ENCODE measurements at places on chromosomes 6 and 20. TPM values are rescaled to one million over a fixed set of nuclear protein-coding genes. Genes with fewer than 3 reads are reported as not detected.

DNA sequence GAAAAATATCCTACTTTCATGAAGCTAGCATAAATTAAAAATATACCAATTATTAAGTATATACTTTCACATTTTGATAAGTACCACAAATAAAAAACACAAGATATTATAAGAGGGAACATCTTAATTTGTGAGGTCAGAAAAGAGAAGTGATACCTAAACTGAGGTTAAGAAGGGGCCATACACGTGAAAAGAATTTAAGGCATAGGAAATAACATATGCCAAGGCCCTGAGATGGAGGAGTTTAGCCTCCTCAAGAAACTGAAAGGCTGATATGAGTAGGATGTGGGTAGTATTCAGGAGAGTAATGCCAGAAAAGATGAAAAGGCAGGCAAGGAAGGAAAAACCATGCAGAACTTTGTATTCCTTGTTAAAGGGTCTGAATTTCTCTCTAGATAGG lies 116.6 kb upstream of the HTR1E start:
- no peak overlapping the region for H3K27ac ChIP-seq
- H3K4me1 ChIP-seq: no peaks in the 10 kb centered on the region
- no peak overlapping the region for H3K4me3 ChIP-seq
- no peaks in the 10 kb centered on the region for H3K27me3 ChIP-seq
- no peaks in the 10 kb centered on the region for H3K36me3 ChIP-seq

DNA sequence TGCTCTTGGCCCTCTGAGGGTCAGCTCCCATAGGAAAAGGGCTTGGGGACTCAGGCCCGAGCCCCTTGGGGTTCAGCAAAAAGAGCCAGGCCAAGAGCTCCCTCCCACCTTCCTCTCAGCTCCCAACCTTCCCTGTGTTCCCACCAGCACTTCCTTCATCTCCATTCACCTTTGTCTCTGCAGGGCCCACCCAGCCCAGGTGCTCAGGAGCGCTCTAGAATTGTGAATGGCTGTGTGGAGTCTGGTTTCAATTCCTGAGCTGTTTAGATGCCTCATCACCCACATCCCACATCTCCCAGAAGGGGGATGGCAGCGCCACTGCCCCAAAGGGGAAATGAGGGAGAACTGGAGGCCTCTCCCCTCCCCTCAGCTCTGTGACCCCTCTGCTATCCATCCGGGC lies 7.7 kb downstream of the GRM4 start:
- H3K36me3 ChIP-seq: no peaks in the 10 kb centered on the region
- no peak overlapping the region for H3K27ac ChIP-seq
- peak overlapping the region; percentile 59 for H3K4me3 ChIP-seq

The BMP7 gene
- 17.7 TPM for total RNA-seq

DNA sequence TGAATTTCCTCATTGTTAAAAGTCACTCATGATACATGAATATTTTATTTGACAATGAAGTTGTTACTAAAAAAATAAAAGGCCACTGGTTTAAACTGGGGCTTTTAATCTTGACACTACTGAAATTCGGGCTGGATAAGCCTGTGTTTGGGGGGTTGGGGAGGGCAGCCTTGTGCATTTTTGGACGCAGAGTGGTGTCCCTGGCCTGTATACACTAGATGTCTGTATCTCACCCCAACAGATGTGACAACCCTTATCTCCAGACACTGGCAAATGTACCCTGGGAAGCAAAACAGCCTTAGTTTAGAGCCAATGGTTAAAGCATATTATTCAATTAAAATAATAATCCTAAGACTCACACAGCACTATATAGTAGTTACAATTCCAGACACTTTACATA lies 24.8 kb downstream of the MAN1A1 start:
- H3K4me3 ChIP-seq: no peak overlapping the region
- no peak overlapping the region for H3K27ac ChIP-seq
- DNase-seq: no peak
- H3K27me3 ChIP-seq: no peaks in the 10 kb centered on the region
- H3K4me1 ChIP-seq: no peaks in the 10 kb centered on the region

GRCh38 chr6:44653761-44654218 lies 266.3 kb downstream of the CDC5L start:
- no peak overlapping the region for H3K4me3 ChIP-seq
- no peaks in the 10 kb centered on the region for H3K36me3 ChIP-seq
- H3K4me1 ChIP-seq: 0 out of 2 replicates have a peak, but pooled peaks cover 2% of the 10 kb centered on the region
- H3K27me3 ChIP-seq: no peaks in the 10 kb centered on the region
- H3K27ac ChIP-seq: no peak overlapping the region

DNA sequence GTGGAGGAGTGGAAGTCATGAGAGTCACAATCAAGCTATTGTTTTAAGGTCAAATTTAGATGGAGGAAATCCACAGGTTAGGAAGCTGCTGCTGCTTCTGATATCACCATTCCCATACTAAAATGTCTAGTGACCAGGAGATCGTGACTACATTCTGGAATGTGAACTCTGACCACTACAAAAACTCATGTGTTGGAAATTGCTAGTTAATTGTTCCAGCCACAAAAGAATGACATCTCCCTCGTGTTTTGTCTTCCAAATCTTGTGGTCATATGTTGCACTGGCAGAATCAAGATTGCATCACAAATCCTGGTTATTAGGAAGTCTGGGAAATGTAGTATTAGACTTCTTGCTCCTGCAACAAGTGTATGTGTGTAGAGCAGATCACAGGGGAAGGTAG lies 441.9 kb downstream of the CD109 start:
- no peaks in the 10 kb centered on the region for H3K4me1 ChIP-seq
- no peaks in the 10 kb centered on the region for H3K36me3 ChIP-seq
- H3K27me3 ChIP-seq: no peaks in the 10 kb centered on the region

The CRISP3 gene
- total RNA-seq: not detected

DNA sequence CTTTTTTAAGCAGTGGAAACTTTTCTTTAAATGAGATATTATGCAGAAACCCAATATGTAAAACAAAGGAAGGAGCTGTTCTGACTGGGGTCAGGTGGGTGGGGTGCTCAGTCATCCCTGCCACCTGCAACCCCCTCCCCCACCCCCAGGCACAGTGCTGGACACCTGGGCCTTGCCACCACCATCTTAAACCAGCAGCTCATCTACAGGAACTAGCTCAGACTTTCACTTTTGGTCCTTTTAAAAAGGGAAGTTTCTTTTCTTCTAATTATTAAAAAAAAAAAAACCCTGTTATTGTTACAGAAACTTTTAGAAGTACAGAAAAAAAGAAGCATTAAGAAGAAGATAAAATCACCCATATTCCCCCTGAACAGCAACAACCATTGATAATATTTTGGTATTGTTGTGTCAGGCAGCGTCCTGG lies 37.1 kb downstream of the PPP1R16B start:
- no peaks in the 10 kb centered on the region for H3K36me3 ChIP-seq
- no peaks in the 10 kb centered on the region for H3K4me1 ChIP-seq
- H3K27me3 ChIP-seq: no peaks in the 10 kb centered on the region
- H3K27ac ChIP-seq: no peak overlapping the region

The TBC1D20 gene
- 16.8 TPM for total RNA-seq

The TMEM244 gene
- not detected for total RNA-seq

- H3K36me3 ChIP-seq: peaks cover 16% of the 10 kb centered on the region
- H3K4me1 ChIP-seq: no peaks in the 10 kb centered on the region
Observed at GRCh38 chr20:50879649-50880550, 51.3 kb downstream of the ADNP start.

DNA sequence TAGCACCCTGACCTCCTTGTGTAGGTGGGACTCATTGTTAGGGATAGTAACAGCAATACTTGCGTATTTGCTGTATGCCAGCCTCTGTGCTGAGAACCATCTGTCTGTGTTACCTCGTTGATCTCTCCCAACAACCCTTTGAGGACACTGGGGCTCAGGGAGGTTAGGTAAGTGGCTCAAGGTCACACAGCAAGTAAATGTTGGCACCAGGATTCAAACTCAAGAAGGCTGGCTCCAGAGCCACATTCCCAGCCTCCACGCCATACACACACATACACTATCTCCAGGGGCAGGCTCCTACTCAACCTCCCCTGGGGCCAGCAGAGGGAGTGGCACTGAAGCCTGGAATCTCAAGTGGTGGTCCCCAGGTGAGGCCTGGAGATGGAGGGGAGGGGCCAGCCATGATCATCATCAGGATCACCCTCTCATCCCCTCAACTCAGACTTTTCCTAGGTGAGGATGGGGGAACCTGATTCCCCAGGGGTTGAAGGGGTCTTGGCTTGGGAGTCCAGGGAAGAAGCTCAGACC lies 109.4 kb downstream of the DLGAP4 start:
- no peak overlapping the region for H3K27ac ChIP-seq
- H3K4me1 ChIP-seq: no peaks in the 10 kb centered on the region
- H3K4me3 ChIP-seq: no peak overlapping the region
- no peak for DNase-seq
- H3K36me3 ChIP-seq: no peaks in the 10 kb centered on the region
- no peaks in the 10 kb centered on the region for H3K27me3 ChIP-seq

The ADGRF5 gene
- not detected for total RNA-seq

- peaks cover 30% of the 10 kb centered on the region for H3K36me3 ChIP-seq
- H3K4me1 ChIP-seq: peaks cover 2% of the 10 kb centered on the region
- no peaks in the 10 kb centered on the region for H3K27me3 ChIP-seq
- no peak overlapping the region for H3K27ac ChIP-seq
- no peak overlapping the region for H3K4me3 ChIP-seq
Observed at GRCh38 chr6:46115634-46116033, 14.2 kb upstream of the ENPP4 start.

The HCK gene
- total RNA-seq: 1.8 TPM

DNA sequence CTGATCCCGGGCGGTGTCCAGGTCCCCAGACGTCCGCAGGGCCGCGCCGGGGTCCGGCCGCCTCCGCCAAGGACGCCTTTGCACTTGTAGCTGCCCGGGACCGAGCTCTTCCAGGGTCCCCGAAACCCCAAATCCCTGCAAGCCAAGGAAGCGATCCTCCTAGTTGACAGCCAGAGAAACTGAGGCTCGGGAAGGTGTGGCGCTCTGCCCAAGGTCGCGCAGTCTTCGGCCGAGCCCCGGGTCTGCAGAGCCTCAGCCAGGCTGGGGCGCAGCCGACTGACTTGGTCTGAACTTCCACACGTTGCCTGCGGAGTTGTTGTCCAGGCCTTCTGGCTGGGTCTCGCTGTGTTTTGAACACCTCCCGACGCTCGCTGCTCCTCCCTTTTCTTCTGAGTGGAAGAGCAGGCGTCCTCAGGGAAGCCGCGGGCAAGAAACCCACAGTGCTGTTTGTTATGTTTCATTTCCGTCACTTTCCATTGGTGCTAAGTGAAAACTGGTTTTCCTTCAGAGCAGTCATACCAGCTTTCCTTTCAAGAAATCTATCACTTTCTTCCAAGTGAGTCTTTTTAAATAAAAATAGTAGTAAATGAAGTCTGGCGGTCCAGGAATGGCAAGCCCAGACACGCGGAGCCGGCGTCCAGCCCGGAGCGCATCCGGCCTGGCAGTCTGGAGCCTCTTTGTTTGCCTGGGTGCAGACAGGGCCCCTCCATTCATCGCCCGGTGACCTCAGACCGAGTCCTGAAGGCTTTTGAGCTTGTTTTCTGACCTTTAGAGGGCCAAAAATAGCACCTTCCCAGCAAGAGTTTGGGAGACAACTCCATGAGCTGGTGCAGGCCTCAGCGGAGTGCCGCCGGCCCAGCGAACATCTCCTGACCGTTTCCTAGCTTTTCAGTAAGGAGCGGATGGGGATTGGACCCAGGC lies 698 bp downstream of the FAM210B start:
- H3K27me3 ChIP-seq: no peaks in the 10 kb centered on the region
- no peaks in the 10 kb centered on the region for H3K4me1 ChIP-seq
- peak; percentile 39 for DNase-seq
- no peak overlapping the region for H3K27ac ChIP-seq
- H3K4me3 ChIP-seq: peak overlapping the region; percentile 85

DNA sequence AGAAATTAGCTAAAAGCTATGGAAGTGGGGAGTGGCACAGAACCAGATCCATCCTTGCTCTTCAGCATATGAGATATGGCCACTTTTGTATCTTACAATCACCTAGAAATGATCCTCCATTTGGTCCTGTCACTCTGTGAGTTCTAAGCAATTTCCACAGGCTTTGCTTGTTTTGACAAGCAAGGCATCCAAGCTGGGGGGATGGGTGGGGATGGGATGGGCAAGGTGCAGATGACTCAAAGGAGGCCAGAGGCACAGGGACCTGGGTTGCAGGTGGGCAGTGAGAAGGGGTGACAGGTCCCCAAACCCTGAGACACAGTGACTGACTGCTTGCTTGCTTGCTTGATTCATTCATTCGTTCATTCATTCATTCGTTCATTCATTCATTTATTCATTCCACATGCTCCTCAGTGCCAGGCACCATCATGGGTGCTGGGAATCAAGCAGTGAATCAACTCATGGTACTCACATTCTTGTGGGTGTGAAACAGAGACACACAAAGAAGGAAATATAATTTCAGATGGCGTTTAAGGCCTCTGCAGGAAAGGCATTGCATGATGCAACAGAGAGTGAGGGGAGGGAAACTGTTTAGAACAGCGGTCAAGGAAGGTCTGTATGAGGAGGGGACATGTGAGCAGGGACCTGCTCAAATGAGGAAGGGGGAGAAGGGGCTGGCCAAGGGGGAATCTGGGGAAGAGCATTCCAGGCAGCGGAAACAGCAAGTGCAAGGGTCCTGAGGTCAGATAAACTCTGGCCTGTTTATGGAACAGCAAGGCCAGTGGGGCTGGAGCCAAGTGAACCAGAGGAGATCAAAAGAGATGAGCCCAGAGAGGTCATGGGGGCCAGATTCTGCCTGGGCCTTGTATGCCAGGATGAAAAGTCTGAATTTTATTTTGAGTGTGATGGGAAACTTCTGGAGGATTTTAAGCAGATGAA lies 3.4 kb downstream of the KCNB1 start:
- H3K4me1 ChIP-seq: no peaks in the 10 kb centered on the region
- no peaks in the 10 kb centered on the region for H3K27me3 ChIP-seq
- H3K4me3 ChIP-seq: no peak overlapping the region
- H3K36me3 ChIP-seq: peaks cover 2% of the 10 kb centered on the region
- no peak for DNase-seq

DNA sequence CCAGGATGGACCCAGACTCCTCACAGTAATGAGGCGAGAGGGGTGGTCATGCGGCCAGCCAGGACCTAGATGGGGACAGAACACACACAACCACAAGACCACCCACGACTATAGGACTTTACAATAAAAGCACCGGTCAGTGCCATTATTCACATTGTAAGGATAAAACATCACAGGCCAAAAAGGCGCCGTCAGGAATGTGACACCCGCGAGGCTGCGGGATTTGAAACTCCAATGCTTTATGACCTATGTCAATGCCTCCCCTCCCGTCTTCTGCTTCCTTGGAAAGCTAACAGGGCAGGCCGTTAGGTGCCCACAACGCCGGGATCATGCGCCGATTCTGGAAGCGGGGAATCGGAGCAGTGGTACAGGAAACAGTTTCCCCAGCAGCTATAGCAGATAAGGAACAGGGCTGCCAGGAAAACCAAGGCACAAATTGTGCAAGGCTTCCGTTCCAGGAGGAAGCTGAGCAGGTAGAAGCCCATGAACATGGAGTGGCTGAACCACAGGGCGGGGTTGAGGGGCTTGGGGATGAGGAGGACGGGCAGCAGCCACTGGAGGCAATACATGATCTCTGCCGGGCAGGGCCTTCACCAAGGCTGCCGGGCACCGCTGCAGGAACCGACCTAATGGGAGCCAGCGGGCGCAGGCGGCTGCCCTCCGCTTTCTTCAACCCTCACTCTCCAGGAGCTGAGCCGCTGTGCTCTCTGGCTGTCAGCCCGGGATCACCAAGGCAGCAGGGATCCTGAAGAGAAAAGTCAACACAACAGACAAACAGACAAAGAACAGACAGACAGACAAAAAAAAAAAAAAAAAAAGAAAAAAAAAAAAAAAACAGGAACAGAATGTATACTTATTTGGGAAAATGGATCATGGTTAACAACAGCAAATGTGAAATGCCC lies 2.2 kb upstream of the NNAT start:
- H3K4me3 ChIP-seq: no peak overlapping the region
- H3K27ac ChIP-seq: no peak overlapping the region
- no peak for DNase-seq
- H3K27me3 ChIP-seq: no peaks in the 10 kb centered on the region
- H3K36me3 ChIP-seq: peaks cover 55% of the 10 kb centered on the region
- H3K4me1 ChIP-seq: peaks cover 4% of the 10 kb centered on the region

The SMOC2 gene
- 1.8 TPM for total RNA-seq
